ENCODE measurements at places on chromosomes 2 and 18.

DNA sequence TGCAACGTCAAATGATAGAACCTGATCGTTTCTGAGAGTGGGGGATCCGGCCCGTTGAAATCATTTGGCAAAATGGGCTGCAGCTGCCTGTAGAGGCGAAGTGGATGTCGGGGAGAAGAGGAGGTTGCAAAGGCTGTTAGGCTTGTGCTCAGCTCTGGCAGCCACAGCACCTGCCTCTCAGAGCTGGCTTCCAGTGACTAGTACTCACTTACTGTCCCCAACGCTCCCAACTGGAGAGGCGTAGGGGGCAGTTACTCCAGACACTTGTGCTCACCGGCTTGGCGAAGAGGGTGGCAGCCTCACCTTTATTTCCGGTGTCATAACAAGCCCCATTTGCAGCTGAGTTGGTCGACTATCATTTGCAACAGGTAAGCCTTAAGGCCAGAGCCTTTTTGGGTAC is 37.9 kb downstream of the NCK2 start:
- no peak for DNase-seq

DNA sequence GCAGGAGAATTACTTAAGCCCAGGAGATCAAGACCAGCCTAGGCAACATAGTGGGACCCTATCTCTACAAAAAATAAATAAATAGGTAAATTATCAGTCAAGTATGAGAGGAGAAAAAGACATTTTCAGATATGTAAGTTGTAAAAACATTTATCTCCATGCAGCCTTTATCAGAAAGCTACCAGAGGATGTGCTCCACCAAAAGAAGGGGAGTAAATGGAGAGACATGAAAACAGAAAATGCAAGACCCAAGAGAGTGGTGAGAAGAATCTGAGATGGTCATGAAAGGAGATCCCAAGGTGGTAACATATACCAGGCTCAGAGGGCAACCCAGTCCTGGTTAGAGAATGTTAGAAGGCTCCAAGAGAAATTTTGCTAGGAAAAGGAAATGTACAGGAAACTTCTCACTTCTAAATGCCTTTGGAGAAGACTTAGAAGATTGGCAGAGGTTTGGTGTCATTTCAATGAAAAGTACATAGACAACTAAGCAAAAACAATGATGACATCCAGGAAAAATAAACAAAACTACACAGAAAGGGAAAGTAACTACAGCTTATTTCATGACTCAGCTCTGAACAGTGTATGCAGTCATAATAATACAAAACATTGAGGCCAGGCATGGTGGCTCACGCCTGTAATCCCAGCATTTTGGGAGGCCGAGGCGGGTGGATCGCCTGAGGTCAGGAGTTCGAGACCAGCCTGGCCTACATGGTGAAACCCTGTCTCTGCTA is 19.5 kb downstream of the CIB4 start:
- DNase-seq: no peak

GRCh38 chr2:27264753-27265535 is 2.1 kb upstream of the SLC30A3 start:
- peak; percentile 68 for DNase-seq

- DNase-seq: no peak
Measured at GRCh38 chr2:214226061-214226460, 184.8 kb upstream of the VWC2L start.

GRCh38 chr2:24285484-24286152 is 74.7 kb downstream of the ITSN2 start:
- DNase-seq: no peak

Data from GM06990 (cell line).